ENCODE measurements at places on chromosomes 1 and 21.

- no peak for DNase-seq
These were observed 29.5 kb downstream of the LMO4 start for GRCh38 chr1:87358219-87358618.

DNA sequence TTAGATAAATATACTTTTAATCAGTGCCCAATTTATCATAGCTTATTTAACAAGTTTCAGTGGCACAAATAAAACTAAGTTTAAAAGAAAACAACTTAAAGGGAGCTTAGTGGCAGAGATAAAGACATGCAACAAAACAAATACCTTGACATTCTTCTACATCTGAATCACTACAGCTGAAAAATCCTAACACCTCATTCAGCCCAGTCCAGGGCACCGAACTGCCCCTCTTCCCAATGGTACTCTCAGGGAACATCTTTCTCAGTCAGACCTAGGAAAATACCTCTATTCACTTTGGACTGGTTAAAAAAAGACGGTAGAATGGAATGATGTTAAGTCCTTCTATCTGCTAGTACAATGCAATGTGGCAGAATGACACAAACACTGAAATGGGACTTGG, 8.3 kb downstream of the OTUD7B start:
- no peak for DNase-seq

DNA sequence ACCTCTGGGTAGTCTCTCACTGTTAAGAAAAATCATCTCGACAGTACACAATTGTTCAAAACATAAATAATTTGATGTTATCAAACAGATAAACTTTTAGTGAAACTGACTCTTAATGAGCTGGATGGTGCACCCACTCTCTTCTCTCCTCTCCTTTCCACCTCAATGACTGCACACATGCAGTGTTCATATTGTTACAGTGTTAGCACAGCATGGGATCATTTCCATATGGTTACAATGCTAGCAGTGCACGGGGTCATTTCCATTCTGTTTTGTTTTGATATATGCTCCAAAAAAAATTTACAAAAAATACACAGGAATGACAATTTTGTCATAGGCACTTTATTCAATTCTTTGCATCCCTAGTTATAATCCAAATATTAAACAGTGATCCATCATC, 26.4 kb upstream of the RNF187 start:
- no peak for DNase-seq

- DNase-seq = no peak
These were observed 1.9 kb upstream of the PADI2 start for GRCh38 chr1:17120962-17121837.

- no peak for DNase-seq
These were observed 2.5 kb downstream of the CNIH4 start for GRCh38 chr1:224359207-224359606.

DNA sequence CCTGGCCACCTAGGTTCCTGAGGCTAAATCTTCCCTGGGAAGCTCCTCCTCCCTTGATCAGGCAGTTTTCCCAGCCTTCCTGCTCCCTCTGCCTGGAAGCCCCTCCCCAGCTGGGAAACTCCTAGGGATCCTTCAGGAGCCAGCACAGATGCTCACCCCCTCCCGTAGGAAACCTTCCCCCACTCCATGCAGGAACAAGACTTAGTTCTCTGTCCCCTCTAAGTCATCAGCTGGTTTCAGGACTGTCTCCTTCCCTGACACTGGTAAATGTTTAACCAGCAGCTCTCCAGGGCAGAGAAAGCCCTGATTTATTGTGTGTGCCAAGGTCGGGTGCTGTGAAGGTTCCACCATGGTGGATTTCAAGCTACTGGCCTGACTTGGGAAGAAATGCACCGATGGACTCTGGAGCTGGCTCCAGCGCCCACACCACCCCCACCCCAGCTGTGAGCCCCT, 25.0 kb downstream of the TTC39A start:
- DNase-seq = no peak

DNA sequence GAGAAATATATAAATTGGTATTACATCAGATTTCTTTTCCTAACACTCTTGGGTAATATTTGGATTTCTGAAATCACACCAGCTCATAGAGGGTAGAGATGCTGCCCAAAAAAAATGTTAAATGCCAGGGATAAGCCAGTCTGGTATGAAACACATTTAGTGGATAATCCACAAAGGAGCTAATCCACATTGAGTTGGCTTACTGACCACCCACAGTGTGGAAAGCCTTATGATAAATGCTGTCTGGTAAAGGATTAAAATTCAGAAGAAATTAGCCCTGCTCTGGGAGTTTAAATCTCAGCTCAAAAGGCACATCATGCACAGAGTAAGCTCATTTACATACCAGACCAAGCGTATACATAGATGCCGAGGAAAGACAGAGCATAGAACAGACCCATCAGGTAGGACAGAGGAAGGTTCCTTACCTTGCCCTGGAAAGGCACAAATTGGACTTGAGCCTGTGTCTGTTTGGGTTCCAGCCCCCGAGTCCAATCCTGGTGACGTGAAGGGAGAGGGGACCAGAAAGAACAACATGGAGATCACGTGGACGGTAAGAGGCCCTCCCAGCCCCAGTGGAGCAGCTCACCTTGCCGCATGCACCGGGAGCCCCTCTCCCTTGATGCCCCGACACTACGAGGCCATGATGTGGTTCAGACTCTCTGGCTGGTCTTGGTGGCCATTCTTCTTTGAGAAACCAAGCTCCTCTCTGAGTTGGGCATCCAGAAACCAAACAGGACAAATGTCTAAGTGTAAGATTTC, 62.9 kb upstream of the CNTN2 start:
- no peak for DNase-seq

GRCh38 chr1:174982971-174983689, 16.6 kb upstream of the CACYBP start:
- DNase-seq = no peak

DNA sequence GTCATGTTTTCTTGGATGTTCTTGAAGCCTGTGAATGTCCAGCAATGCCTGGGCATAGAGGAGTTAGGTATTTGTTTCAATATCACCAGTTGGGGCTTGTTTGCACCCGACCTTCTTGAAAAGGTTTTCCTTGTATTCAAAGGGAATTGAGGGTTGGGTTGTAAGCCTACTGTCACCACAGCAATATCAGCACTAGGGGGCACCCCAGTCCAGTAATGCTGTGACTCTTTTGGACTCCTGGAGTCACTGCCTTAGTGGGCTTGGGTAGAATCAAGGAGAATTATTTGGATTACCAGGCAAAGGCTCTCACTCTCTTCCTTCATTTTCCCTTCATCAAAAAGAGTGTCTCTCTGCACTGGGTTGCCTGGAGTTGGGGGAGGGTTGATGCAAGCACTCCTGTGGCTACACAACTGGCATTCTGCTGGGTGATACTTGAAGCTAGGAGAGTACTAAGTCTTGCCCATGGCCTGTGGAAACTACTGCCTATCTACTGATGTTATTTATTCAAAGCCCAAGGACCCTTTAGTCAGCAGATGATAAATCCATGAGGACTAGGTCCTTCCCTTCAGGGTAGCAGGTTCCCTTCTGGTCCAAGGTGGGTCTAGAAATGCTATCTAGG, 34.5 kb downstream of the OR10R2 start:
- DNase-seq = peak; percentile 19

GRCh38 chr1:228205526-228206436, 2.1 kb upstream of the OBSCN start:
- DNase-seq = no peak

- DNase-seq = no peak
These were observed 176.8 kb downstream of the HHIPL2 start for GRCh38 chr1:222370913-222371675.

- no peak for DNase-seq
These were observed 6.9 kb upstream of the CSDE1 start for GRCh38 chr1:114764689-114765088.

- no peak for DNase-seq
These were observed 33.1 kb downstream of the NDC1 start for GRCh38 chr1:53804791-53805505.

DNA sequence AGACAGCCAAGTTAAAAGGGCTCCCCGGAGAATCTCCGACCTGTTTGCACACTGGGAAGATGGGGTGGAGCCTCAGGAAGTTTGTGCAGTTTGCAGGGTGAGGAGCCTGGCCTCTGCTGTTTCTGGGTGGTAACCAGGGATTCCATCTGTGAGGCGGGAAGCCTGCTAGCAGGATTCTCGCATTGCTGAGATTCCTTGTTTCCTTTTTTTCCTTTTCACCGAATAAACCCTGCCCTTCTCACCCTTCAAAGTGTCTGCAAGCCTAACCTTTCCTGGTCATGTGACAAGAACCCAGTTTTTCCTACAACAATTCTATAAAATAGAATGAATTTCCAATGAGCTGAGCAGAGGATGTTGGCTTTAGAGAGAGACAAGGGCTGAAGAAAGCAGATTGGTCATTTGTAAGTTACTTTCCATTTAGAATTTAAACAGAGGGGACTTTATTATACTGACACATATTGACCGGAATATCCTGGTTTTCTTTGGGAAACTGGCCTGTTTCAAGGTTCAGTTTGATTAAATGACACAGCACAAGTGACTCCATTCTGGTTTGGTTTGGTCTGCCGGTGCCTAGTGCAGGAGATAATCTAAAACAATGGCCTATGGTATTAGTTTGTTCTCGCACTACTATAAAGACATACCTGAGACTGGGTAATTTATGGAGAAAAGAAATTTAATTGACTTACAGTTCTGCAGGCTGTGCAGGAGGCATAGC, 48.7 kb upstream of the DNAH14 start:
- no peak for DNase-seq

DNA sequence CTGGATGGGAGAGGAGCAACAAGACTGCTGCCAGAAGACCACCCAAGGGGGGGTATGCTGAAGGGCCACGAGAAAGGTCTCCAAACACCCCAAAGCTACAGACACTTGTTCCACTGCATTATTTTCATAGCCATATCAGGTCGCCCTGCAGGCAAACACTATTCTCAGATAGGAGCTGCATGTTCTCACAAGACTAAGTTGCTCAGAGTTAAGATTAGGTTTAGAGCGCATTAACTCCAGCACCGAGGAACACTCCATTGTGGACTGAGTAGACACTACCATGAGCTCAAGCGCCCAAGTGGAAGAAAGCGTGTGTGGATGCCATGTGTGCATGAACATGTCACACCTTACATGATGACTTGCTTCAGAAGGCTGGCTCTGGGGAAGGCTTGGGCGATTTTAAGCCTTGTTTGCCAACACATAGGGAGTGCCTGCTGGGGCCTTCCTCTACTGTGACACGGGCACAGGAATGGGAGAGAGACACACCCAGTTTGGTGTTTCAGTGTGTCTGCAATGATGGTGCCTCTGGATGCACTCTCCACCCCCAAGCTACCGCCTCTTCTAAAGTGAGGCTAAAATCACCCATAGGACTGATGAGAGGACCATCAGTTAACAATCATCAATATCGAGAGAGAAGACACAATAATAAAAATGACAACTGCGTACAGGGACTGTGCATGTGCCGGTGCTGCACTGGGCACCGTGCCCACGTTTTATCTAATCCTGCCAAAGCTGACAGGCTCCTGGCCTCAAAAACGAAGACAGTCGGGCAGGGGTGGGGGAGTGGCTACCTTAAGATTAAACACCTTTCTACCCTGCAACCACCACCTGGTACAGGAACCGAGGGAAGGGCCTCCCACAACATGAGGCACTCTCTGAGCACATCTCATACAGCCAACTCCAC, 34.9 kb downstream of the SSBP3 start:
- DNase-seq = no peak

DNA sequence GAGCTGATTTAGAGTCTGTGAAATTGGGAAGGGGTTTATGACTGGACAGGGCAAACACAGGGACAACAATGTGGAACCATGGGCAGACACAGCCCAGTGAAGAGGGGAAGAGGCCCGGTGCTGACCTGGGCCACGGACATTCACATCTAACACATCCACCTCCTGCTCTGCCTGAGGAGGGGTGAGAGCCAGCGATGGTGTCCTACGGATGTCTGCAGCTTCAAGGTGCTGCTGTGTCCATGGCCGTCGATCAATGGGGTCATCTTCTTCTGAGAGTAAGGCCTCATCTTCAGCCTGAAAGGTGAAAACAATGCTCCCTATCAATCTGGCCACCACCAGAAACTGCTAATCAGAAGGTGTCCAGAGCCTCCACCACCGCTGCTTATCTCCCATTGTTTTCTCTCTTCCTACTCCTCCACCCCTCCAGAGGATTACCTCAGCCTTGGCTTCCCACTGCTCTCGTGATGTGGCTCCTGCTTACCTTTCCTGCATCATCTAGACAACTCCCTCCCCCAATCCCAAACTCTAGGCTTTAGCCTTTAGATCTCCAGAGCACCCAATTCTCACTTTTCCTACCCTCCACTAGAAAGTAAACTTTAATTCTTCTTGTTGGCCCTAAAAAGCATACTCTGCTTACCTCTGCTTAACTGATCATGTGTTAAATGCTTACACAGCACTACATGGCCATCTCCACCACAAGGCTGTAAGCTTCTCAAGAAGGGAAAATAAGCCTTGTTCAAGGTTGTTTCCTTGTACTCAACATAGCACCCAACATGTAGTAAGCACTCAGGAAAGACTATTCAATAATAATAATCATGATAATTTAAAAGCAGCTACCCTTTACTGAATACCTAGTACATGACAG, 24.0 kb upstream of the ADAM30 start:
- no peak for DNase-seq

DNA sequence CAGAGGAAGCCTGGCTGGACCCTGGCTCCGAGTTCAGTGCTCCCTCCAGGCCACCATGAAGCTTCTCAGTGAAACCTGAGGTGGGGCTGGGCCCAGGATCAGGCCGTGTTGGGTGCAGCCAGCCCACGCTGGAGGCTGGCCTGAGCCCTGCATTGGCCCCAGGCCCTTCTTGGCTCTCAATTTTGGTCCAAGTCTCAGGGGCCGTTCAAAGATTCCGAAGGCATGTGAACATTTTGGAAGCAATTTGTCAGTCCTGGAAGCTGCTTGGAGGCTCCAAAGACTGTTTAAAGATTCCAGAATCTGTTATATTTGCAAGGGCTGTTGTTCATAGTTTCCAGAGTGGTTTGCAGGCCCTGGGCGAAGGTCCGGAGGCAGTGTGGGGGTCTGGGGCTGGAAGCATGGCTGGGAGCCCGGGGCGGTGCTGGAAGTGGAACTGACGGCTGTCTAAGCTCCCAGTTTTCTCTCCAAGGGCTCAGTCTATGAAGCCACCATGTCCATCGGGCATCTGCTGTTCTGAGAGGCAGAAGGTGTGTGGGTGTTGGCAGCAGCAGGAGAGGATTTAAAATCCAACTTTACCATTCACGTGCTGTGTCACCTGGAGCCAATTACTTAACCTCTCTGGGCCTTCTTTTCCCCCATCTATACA, 104.9 kb downstream of the EPHB2 start:
- DNase-seq = no peak

- DNase-seq = no peak
These were observed 30.6 kb upstream of the COL6A1 start for GRCh38 chr21:45950740-45951515.

DNA sequence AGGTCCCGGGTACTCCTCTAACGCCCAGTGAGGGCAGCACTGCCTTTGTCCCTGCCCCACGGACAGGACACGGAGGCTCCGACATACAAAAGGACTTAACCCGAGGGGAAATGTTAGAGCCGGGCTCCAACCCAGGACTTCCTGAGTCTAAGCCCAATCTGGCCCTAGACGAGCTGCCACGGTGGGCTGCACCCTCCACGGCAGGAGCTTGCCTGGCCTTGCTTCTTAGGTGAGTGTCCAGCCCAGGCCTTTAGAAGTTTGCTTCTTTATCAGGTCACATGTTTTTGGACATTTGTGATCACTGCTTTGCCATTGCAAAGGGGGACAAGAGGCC, 11.0 kb upstream of the TMEM200B start:
- no peak for DNase-seq

Data from stimulated activated CD4-positive, alpha-beta T cell treated with anti-CD3 and anti-CD28 coated beads, TNF-alpha, amount 100 ng/mL, for 1 hour (primary cell).